Upper lobe of left lung (tissue), 6 donors: ENCODE measurements at places on chromosomes 11 and 22. TPM values are rescaled to one million over a fixed set of nuclear protein-coding genes. Genes with fewer than 3 reads are reported as not detected.

FEN1 gene
- total RNA-seq: 6.3 TPM

PRR33 gene
- total RNA-seq: not detected

CBX6 gene
- 30.4 TPM for total RNA-seq

MMP7 gene
- 21.8 TPM for total RNA-seq

KRTAP5-10 gene
- not detected for total RNA-seq

CALCA gene
- 1.4 TPM for total RNA-seq

ARHGEF17 gene
- total RNA-seq: 132 TPM

NELL1 gene
- not detected for total RNA-seq

MYEOV gene
- total RNA-seq: not detected

RHOD gene
- 14.5 TPM for total RNA-seq
